ENCODE measurements at places on chromosomes 7 and 10.

- DNase-seq, result no peak
Observed at GRCh38 chr7:103437623-103438022, 8.4 kb downstream of the SLC26A5 start.

GRCh38 chr7:24587853-24588252 is 14.6 kb downstream of the PALS2 start:
- DNase-seq, result no peak

DNA sequence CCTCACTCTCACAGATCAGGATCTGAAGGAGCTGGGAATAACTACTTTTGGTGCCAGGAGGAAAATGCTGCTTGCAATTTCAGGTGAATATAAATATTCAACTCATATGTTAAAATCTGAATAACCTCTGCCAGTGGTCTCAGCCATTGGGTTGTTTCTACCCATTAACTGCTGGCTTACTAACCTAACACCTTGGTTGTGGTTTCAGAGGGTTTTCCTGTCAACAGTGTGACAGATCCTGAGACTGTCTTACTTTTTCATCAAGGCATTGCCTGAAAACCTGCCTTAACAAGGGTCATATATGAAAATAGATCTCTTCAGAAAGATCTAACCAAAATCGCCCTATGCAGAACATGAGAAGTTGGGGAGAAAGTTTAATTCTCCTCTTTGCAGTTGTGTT is 307.7 kb downstream of the BICC1 start:
- DNase-seq, result no peak

GRCh38 chr10:11189582-11190376 is 172.1 kb downstream of the CELF2 start:
- DNase-seq, result no peak

- no peak for DNase-seq
Observed at GRCh38 chr10:132257271-132257670, 50.5 kb downstream of the STK32C start.

DNA sequence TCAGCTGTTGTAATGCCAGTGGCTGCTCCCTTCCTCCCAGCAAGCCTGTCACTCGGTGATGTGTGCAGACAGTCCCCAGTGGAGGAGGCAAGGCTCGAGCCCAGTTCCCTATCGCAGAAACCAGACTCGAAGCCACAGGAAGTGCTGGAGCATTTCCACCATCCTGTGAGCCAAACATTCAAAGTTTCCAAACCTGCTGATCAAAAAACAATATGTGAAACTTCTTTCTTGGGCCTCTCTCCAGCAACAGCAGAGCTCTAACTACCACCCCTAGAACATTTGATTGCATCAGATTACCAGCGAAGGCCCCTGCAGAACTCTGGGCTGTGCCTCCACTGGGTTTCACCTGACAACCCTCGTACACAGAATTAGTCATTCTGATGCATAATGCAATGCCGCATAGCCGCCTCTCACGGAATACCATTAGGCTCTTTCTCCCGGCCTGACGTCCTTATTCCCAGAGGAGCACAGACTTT is 94.0 kb downstream of the ELMO1 start:
- no peak for DNase-seq

DNA sequence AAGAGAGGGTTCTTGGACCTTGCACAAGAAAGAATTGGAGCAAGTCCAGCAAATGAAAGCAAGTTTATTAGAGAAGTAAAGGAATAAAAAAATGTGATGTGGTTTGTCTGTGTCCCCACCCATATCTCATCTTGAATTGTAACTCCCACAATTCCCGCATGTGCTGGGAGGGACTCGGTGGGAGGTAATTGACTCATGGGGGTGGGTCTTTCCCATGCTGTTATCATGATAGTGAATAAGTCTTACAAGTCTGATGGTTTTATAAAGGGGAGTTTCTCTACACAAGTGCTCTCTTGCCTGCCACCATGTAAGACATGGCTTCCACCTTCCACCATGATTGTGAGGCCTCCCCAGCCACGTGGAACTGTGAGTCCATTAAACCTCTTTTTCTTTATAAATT is 39.2 kb upstream of the FZD9 start:
- DNase-seq, result no peak

DNA sequence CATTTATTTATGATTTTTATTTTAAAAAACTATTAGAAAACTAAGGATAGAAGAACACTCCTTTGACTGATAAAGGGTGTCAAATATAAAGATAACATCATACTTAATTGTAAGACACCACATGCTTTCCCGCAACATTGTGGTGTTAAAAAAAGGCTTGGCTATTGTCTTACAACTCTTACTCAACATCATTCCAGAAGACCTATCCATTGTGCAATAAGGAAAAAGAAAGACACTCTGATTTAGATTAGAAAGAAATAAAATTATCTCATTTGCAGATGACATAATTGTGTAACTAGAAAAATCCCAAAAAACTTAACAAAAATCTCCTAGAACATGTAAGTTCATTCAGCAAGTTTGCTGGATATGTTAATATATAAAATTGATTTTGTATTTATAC is 296.7 kb upstream of the GNAI1 start:
- no peak for DNase-seq

DNA sequence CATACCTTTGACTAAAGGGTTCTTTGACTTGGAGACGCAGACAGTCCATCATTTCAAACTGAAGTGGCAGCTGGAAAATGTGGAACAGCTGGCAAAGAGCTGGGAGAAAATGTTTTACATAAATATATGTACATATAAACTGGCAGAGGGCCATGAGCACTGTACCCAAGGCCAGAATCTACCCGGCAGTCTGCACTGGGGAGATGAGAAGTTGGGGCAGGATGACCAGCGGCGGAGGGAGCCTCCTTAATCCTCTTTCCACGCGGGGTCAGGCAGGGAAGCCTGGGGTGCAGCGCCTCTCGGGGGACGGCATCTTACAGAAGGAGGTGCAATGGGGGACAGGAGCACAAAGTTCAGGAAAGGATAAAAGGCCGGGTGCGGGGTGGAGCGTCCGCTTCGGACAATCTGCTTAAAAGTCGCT is 1.3 kb downstream of the GLI3 start:
- DNase-seq, result no peak

DNA sequence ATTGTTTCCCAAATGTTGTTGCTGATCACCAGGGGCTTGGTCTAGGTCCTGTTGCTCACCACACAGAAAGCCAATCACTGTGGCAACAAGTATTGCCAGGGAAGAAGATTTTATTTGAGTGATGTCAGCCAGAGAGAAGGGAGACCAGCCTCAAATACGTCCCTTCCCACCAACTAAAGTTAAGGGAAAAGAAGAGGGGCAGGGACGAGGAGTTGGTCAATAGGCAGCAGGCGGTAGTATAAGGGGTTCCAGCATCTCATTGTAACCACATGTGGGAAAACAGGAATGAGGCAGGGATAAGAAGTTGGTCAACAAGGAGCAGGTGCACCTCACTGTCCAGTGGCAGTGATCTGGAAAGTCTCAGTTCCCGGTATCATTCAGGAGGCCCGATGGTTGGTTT is 138.9 kb upstream of the KCNMA1 start:
- no peak for DNase-seq

- no peak for DNase-seq
Observed at GRCh38 chr10:15320522-15321203, 50.4 kb downstream of the FAM171A1 start.

GRCh38 chr10:17980846-17981565 is 29.3 kb downstream of the SLC39A12 start:
- DNase-seq, result no peak

DNA sequence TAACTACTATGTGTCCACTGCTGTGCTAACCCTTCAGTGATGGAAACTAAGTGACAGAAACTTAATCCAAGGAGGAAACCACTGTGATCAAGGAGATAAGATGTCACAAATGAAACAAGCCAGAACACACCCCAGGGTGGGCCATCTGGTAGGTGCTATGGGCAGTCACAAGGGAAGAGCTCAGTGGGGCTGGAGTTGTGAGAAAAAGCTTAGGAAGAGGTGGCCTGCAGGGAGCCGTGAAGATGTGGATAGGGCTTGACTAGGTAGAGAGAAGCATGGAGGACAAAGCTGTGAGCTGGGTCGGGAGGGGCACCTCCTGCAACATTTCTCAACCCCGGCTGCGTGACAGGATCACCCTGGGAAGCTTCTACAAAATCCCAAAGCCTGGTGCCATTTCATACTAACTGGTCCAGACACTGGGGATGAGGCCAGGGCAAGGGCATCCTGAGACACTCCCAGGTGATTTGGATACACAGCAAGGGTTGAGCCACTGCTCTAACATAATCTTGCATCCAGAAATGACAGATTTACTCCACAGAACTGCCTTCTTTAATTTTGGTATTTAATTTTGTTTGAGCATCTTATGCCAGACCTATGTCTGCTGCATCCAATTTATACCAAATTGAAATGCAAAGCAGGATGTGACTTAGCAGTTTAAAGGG is 69.3 kb downstream of the OSBPL3 start:
- DNase-seq, result no peak

DNA sequence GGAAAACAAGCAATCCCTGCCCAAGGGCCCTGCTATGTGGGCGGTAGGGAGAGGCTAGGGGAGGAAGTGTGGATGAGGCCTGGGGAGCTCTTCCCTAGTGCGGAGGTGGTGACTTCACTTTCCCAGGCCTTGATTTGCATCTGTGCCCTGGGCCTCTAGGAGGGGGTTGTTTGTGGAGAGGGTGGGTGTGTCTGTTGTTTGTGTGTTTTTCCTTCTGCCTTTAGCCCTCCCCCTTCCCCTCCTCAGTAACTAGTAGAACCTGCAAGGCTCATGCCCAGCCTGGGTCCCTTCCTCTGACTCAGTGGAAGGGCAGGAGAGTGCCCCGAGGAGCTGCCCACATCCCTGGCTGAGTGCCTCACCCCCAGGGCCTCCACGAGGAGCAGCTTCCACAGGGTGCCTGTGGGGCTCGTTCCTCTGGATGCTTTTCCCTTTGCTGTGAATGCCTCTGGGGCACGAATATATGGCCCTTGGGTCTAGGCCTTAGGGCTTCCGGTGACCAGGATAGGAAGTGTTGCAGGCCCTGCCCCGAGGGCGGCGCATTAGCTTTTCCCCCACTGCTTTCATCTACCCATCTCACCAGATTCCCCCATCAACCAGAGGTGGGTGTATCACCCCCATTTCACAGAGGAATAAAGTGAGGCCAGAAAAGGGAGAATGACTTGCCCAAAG is 89.4 kb upstream of the DUSP5 start:
- DNase-seq, result no peak

DNA sequence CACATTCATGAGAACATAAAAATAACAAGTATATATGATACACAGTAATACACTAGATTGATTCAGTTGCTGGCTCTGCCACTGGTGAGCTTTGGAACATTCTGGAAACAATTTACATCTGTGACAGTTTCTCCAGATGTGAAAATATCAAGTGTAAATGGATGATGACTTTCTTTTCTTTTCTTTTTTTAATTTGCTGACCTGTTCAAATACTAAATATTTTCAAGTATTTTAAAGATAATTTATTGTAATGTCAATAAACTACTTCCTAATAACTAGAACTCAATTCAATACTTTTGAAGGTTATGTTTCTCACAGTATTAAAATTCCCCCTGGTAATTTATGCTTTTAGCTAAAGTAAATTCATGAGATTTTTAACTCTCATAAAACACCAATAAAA is 180.3 kb downstream of the CRPPA start:
- no peak for DNase-seq

- no peak for DNase-seq
Observed at GRCh38 chr10:113569576-113569975, 16.7 kb downstream of the HABP2 start.

DNA sequence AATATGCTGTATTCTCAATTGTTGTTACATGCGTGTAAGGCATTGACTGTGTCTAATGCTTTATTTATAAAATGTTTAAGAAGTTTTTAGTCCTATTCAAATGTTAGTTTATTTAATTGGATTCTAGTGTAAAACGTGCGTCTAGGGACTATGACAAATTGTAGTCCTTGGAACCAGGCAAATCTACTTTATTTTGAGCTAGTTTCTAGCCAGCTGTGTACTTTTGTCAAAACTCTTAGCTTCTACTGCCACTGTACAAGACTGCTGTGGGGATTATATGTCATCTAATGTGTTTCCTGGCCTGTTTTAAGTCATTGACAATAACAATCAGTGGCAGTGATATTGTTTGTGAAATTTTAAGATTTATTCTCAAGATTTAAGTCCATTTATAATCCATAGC is 220.5 kb upstream of the SEMA3D start:
- DNase-seq, result no peak

DNA sequence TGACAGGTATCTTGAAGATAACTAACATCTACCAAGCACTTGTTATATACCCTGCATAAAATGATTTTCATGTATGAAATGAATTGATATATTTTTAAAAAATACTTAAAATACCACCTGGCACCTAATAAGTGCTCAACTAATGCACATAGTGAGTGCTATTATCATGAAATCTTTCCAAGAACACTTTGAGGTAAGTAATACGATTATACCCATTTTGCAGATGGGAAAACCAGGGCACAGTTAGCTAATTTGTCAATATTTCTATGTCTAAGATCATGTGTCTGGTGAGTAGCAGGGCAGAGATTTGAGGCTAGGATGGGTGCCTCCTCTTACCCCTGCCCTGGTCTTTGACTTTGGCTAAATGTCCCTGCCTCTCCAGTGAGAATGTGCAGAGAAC is 6.1 kb downstream of the DMBT1 start:
- no peak for DNase-seq

DNA sequence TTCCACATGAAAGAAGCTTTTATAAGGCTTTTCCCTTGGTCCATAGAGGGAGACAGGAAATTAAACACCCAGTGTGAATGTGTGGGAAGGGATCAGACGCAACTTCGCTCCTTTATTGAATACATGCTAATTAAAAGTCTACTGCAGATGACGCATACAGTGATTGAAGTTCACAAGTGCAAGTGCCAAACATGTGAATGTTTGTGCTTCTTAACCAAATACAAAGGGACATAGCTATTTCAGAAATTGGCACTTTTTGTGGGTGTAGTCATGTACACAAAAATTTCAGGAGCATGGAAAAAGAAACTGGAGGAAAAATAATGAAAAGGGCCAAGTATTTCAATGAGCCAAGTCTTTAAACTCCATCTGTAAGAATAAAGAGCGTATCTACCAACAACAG is 283.7 kb downstream of the SKAP2 start:
- DNase-seq, result no peak

GRCh38 chr10:96964131-96964530 is 132.0 kb downstream of the LCOR start:
- DNase-seq, result no peak

DNA sequence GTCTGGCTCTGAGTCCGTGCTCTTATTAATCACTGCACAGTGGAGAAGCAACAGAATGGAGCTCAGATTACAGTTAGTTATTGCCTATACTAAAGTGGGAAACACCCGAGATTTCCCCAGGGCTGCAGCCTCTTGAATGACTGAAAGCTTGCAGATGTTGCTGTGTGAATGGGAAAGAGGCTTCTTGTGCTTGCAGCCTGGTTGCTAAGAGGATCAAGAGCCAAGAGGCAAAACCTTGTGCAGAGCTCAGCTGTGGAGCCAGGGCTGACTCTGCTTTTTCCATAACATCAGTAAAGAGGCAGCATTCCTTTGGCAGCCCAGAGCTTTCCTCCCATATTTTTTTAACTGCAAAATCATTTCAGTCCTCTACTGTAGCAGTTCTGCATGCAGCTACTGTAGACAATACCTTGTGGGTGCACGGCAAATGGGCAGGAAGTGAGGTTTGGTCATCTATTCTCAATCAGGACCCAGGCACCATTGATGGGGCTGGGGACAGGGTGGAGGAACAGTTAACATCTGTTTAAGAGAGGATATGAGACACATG is 86.5 kb downstream of the RALA start:
- no peak for DNase-seq

- DNase-seq, result no peak
Observed at GRCh38 chr7:6279341-6279740, 6.9 kb upstream of the CYTH3 start.

Data from C1 segment of cervical spinal cord (tissue), 14 donors.